Esophagus squamous epithelium (tissue), 5 donors: ENCODE measurements at places on chromosomes 1 and 21.

- DNase-seq, result no peak
Observed at GRCh38 chr1:156673387-156674121, 3.7 kb downstream of the NES start.

- DNase-seq, result no peak
Observed at GRCh38 chr1:111290630-111291029, at the start of gene CHIA. CHIA (plus strand) TSS chr1:111290851; CDS start chr1:111310468, 19,617 bp downstream.

DNA sequence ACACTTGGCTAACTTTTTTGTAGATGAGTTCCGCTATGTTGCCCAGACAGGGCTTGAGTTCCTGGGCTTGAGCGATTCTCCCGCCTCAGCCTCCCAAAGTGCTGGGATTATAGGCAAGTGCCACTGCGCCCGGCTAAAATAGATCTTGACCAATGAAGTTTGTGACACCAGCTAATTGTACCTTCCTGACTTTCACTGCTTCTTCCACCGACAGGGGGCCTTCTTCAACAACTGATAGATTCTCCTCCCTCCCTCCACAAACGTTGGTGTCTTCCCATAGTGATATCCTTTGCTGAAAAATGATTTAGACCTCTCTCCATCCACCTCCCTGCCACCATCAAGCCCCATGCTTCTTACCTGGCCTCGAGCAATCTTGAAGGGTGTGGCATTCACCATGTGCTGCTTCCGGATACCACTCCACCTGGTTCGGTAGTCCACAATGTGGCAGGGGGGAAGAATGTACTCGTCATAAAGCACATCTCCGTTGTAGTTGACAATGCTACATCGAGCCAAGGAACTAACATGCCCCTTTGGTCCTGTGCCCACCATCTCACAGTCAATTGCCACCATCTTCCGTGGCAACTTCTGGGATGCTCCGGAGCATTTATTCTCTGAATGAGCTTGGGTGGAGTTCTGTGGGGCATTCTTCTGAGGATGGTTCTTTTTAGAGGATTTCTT lies 1.6 kb upstream of the METTL25B start:
- no peak for DNase-seq

DNA sequence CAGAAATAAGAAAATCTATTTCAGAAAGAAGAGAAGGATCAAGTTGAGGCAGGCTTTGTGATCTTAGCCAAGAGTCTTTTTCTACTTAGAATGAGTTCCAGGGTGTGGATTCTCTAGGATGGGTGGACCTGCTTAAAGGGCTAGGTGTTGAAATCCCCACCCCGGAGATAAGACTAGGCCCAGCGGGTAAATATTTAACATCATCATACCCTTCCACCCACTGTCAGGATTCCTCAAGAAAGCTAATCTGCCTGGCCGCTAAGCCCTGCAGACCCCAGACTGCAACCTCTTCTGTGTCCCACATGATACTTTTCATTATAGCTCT lies 5.8 kb downstream of the IGSF9 start:
- DNase-seq, result no peak

DNA sequence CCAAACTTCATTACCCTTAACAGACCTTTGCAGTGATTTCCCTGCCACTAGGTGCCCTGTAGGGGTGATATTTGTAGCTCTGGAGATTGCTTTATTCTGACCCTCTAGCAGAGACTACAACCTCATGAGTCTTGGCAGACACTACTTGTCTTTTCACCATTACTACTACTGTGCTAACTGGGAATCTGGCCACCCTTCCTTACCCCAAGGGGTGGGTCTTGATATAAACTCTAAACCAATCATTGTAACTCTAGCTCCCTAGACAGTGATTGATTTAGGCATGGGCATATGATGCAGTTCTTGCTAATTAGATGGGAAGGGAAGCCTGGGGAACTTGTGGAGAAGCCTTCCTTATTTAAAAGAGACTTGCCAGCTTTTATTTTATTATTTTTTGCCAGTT lies 3.9 kb downstream of the KPNA6 start:
- no peak for DNase-seq

DNA sequence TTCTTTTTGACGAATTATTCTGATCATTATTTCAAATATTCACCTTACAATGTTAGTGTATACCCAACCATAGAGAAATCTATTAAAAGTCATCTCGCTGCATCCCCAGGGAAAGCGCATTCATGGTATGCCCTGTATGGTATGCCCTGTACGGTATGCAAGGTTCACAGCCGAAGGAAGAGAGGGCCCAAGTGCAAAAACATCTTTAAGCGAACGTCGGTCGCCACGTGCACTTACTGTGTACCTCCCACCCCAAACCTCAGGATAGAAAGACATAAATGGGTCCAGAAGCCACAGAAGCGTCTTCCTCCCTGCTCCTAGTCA lies 14.4 kb downstream of the HLX start:
- DNase-seq, result no peak

DNA sequence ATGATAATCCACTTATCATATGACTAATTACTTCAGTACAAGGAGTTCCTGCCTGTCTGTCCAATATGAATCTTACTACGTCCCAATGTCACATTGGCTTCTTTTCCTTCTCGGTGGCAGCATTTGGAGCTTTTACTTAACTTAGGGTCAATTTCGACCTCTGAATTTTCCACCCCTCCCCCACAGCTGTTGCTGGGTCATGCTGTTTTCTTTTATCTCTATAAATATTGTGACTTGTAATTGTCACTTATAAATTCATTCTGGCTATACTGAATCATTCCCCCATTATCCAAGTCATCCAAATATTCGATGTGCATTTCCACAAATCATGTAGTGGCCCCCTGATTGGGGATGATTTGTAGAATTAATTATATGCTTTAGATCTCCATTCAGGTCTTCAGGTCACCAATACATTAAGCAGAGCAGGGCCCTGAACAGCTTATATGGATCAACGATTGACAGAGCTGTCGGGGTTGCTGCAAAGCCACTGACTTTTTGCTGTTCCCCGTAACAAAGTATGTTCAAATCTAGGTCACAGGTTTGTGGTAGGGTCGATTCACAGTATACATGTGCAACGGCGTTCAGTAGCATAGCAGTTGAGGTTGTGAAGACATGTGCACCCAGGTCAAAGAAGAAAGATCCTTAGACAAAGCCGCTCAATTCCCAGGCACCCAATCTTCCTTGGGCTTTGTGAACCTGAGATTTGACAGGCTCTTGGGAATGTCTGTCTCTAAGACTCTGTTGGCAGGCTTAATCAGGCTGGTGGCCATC lies 18.3 kb upstream of the RNU1-4 start:
- DNase-seq, result no peak

DNA sequence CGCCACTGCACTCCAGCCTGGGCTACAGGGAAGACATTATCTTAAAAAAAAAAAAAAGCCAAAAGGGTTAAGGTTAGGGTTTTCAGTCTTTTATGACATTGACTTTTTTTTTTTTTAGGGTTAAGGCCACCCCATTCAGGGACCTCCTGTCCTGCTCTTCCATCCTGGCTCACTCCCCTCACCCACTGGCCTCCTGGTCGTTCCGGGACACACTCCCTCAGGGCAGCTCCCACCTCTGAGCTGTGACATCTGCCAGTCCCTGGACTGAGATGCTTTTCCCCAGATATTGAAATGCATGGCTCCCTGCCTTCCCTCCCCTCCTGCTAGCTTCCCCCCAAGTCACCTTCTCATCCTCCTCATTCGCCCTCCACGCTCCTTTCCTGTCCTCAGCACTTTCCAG lies 9.6 kb downstream of the PLEKHG5 start:
- no peak for DNase-seq

DNA sequence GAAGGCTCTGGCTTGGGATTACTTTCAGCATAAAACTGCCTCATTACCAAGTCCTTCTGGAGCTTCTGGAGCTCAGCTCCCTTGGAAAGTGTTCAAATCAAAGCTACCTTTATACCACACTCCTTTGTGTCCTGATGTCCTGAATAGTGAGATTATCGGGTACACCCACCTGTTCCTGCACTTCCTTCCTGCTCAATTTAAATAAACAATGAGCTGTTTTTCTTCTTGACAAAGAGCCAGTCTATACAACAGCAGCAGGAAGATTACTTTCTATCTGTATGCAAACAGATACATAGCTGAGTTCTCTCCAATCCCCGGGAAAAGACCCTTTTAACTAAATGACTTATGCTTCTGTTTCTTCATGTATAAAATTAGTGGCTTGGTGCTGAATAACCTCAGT lies 258.0 kb upstream of the FMN2 start:
- DNase-seq, result no peak

GRCh38 chr1:87077959-87078639 lies 163.7 kb downstream of the HS2ST1 start:
- no peak for DNase-seq

DNA sequence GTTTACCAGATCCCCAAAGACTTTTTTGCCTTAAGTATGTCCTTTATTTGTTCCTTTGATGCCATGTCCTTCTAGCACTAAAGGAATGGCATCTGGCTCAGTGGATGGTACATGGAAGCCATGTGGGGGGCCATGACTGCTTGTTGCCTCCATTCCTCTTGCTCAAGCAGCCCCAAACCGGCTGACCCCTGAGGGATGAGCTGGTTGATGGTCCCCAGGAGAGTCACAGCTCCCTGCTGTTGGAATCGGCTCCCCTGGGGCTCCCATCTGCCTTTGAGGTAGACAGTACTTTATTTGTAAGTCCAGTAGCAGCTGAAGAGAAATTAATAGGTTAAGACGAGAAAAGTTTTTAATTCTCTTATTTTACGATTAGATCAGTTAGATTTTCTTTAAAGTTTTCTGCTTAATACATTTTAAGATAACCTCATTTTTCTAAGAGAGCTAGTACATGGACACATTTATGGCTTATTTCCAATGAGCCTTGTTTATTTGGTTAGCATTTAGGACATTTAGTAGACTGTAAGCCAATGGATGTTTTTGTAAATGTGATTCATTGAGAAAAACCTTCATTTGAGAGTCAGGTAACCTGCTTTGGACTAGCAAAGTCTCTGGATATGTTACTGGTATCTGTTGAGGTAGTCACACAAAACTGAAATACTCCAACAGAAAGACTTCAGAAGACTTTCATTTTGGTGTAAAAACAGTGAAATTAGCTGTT lies 88.2 kb downstream of the CAMTA1 start:
- no peak for DNase-seq

DNA sequence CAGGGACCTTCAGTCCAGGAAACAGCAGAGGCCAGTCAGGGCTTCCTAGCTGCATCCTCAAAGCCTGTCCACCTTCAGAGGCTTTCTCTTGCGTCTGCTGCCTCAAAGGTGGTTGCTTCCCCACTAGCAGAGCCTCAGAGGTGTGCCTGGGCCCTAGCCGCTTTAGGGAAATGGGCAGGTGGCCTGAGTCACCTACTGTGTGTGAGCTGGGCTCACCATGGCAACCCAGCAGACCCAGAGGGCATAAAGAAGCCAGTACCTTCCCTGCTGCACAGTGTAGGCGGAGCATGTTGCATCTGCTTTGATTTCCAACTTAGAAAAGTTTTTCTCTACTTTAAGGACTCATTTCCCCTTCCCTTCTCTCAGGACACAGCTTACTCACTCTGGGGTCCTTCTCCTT lies 12.5 kb downstream of the SLC9A1 start:
- no peak for DNase-seq

DNA sequence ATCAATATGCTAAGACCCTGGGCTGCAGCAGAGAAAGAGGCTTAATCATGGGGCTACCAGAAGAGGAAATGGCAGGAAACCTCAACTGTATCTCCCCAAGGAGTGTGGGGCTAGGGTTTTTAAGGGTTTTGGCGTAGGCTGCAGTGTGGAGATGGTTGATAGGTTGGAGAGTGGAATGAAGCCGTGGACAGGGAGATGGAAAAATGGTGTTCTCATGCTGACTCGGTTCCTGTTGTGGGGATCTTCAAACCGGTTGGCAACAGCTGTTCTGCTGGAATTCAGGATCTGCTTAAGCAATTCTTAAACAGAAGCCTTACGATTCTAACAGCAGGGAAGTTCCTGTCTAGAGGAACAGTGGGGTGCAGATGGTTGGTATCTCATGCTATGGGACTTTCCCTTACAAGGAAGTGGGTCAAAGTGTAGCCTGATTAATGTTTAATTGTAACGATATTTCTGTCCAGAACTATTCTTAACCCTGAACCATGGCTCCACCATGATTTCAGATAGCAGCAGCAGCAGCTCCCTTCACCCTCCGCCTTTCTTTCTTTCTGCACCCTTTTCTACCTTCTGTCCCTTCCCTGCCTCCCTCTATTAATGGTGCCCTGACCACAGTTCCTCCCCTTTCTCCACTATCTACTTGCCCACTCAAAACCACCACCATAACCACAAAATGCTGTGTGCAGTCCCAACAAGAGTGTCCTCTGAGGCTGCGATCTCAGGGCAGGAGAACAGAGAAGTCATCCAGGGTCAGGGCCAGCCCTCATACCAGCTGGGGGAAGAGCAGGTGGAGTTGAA lies 30.8 kb downstream of the RSPH1 start:
- no peak for DNase-seq

- DNase-seq, result no peak
Observed at GRCh38 chr1:40047769-40048168, 7.2 kb downstream of the CAP1 start.

DNA sequence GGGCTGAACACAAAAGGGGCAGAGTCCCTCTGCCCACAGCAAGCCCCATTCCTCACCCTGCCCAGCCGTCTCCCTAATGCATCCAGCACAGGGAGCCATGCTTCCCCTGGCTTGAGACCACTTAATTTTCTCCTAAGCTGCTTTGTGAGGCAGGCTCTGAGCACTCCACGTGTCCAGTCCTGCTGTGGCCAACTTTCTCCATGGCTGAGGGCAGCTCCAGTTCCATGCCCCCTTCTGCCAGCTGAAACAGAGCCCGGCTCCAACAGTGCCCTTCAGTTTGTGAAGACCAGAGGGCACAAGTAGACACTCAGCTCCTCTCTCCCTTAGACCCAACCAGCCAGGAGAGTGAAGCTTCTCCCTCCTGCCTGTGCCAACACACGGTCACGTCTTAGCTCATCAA lies 33.8 kb downstream of the PLEKHA6 start:
- DNase-seq, result no peak

GRCh38 chr1:226813671-226814591 lies 56.5 kb upstream of the PSEN2 start:
- DNase-seq, result no peak

GRCh38 chr1:178174539-178174938 lies 80.6 kb downstream of the RASAL2 start:
- no peak for DNase-seq

DNA sequence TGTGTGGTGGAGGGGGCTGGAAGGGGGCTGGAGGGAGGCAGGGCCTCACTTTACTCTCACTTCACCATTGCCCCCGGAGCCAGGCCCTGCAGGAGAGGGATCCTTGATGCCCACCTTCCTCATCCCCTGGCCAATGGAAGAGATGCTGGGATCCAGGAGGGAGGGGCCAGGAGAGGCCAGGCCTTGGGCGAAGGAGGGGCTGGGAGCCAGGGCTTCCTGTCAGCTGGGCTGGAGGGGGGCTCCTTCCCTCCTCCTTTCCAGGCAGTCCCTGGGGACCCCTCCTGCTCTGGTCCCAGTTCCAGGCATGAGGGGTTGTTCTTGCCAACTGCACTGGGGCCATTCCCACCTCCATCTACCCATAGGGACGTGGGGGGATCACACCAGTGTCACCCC lies 5.7 kb downstream of the AHDC1 start:
- DNase-seq, result no peak
